Stimulated activated CD4-positive, alpha-beta T cell treated with anti-CD3 and anti-CD28 coated beads, TNF-alpha, amount 100 ng/mL, for 4 hours (primary cell): ENCODE measurements at places on chromosomes 11 and 22.

DNA sequence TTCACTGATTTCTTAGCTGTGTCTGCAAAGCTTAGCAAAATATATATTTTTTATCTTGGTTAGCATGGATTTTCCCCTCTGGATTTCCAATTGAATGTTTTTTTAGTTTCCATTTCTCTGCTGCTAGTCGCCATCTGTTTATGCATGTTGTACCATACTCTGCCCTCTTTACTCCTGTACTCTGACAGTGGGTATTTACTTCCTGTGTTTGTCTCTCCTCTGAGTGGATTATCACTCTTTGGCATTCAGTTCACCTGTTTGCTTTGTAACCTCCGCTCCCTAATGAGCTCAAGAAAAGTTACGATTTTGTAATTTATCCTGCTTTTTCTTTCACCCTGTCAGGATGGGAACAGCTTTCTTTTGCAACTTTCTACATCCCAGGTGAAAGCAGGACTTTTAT is 59.1 kb downstream of the PDHX start:
- no peak for DNase-seq

DNA sequence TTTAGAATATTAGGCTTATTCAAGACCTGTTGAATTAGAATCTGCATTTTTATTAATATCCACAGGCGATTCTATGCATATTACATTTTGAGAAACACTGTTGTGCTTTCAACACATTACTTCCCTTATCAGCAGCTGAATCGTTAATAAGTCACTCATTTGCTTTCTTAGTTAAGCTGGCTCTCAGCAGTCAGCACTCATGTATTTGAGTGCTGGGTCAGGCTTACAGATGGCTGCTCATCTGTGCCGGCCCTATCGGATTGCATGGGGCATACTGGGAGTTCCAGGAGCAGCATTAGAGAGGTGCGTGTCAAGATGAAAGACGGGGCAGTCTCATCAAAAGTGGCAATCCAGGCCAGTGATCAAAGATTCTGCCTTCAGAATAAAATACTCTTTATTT is 10.8 kb upstream of the OR51L1 start:
- DNase-seq = no peak

GRCh38 chr11:78228467-78228866 is 39.7 kb downstream of the USP35 start:
- DNase-seq = no peak

DNA sequence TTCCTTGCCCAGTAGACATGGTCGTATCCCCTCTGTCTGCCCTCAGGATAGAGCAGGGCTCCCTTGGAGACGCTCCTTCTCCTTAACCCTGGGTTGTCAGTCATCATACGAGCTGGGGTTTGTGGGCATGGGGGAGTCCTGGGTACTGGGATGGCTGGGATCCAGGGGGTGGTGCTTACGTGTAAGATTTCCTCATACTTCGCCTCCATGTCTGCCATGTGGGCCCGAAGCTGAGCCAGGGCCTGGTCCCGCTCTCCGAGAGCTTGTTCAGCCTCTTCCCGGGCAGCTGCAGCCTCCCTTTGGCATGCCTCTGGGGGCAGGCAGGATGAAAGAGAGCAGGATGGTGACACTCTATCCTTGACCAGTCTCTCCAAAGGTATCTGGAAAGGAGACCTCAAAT is 5.3 kb downstream of the NHERF4 start:
- no peak for DNase-seq

DNA sequence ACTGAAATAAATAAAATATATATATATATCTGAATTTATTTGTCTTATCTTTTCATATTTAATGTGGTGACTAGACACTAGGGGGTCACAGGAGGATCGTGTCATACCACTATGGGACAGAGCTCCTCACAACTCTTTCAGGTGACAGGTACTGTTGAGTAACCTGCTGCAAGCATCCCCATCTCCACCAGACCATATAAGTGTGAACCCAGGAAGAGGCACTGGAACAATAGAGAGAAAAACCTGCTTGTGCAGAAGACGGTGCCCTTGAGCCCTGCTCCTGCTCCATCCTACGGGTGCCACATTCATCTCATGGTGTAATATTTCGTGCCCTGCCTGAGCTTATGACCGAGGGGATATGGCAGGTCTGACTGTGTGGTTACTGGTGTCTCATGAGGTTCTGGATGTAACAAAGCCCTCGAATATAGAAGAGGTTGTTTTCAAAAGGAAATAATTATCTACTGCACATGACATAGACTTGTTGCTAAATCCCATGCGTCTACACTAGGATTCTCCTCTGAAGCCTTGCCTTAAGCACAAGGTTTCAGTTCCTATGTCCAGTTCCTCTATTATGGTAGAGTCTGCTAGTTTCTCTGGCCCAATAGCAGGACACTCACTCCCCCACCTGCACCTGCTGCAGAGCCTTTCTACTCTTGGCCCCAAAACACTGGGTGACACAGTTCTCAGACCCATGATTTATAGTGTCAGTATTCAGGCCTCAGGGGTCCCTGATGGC is 70.4 kb downstream of the GGTLC2 start:
- no peak for DNase-seq

- no peak for DNase-seq
Measured at GRCh38 chr11:112769584-112769983, 191.6 kb upstream of the NCAM1 start.

- DNase-seq = no peak
Measured at GRCh38 chr22:45585946-45586540, 83.4 kb downstream of the FBLN1 start.

GRCh38 chr22:35357883-35358621 is 22.8 kb upstream of the HMOX1 start:
- DNase-seq = no peak

GRCh38 chr22:28112548-28113043 is 193.5 kb upstream of the PITPNB start:
- no peak for DNase-seq

DNA sequence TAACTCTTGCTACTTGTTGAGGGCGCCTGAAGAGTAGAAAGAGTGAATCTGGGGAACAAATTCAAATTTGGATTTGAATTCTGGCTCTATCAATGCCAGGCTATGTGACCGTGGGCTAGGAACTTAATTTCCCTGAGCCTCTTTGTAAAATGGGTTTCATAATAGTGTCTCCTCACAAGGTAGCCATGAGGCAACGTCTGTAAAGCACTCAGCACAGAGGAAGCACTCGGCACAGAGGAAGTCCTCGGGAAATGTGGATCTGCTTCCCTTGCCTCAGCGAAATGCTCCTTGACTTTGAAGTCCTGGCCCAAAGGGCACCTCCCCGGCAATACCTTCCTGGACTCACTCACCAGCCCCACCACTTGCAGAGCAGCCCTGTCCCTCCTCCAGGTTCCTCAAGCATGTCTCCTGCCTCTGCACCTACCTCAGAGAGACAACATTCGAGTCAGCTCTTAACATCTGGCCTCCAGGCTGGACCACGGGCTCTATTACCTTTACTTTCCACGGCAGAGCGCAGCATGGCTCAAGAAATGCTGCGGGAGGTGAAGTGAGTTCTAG is 17.7 kb downstream of the CD6 start:
- no peak for DNase-seq

DNA sequence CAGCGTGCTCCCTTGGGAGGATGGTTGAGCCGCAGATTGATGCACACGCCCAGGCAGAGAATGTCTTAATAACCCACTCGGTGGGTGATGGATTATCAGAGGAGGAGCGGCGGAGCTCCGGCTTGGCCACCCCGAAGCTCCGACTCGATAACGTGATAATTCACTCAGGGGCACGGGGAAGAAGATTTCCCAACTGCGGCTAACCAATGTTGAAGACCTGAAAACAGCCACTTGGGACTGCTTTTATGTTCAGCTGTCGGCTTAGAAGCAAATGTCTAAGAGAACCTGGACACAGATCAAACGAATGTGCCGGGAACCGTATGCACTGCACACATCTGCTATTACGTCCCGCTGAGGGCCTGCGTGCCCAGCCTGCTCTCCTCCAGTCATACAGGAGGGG is 206.8 kb upstream of the CADM1 start:
- DNase-seq = no peak

GRCh38 chr11:71971680-71972079 is 27.0 kb upstream of the IL18BP start:
- no peak for DNase-seq

DNA sequence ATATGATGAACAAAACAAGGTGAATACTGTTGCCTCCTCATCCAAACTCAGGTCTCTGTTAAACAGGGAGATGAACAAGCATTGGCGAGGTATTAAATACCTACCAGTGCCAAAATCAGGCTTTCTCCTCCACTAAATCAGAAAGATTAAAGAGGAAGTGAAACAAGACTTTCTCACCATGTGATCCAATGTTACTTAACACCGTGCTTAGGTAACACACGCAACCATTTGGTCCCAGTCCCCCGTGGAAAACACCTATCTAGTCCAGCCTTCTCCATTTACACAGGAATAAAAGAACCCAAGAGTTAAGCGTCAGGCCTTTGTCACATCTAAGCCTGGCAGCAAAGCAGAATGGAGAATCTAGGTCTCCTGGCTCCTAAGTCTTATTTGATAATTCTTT is 34.5 kb downstream of the TENM4 start:
- DNase-seq = no peak

DNA sequence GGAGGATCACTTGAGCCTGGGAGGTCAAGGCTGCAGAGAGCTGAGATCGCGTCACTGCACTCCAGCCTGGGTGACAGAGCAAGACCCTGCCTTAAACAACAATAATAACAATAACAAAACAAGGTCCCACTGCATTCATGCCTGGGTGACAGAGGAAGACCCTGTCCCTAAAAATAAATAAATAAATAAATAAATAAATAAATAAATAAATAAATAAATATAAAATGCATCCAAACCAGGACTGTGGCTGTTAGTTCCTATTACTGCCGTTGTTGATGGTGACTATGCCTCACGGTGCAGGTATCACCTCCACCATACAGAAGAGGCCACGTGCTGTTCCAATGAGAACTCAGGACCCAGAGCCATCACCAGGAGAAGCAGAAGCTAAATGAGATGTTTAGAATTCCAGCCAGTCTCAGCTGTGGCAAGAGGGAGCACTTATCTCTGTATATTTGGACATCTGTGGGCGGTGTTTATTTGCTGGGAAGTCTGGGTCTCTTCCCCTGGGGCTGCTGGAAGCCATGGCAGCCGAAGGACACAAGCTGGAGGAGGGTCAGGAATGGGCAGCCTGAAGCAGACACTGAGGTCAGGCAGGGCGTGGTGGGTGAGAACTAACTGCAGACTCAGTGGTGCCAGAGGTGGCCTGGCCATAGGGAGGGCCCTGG is 21.6 kb downstream of the C11orf86 start:
- DNase-seq = no peak

DNA sequence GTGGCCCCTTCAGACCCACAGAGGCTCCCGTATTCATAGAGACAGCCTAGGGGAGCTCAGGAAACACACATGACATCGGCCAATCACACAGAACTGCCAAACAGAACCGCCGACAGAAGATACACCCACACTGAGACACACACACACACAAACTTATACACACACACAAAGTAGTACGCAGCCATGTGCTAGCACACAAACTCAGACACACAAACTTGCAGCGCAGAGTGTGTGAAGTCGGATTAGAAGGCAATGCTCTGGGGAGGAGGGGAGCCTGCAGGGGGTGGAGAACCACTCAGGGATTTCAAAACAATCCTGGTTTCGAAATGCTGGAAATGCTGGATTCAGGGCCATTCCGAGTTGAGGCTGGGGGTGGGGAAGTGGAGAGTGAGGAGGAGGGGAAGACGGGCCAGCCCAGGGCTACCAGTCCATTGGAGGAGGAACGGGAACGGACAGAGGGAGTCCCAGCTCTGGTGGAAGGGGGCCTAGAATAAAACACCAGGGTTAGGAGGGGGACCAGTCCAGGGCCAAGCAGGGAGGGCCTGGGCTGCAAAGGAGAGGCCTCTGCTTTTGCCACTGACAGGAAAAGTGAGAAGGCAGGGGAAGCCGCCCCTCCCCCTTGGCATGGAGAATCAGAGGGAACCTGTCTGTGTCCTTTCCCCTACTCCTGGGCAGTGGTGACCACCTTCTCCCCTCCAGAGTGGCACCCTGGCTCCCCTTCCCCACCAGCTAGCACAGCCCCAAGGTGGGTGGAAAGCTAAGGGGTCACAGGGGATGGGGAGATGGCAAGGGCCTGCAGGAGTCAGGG is 4.4 kb downstream of the BCL9L start:
- no peak for DNase-seq

DNA sequence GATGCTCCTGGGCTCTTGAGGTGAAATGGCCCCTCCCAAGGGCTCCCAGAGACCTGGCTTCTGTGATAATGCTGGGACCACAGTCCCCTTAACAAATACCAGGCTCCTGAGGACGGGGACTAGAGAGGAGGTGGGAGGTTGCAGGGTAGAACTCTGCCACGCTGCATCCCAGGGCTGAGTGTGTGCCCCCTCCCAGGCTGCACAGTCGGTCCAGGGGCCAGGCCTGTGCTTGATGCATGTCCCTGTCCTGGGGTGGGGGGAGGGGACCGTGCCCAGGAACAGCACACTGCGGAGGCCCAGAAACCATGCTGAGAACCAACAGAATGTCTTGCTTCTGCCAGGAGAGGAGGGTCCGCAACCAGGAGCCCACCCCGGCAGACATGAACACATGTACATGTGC is 9.3 kb downstream of the CSF2RB start:
- DNase-seq = no peak

DNA sequence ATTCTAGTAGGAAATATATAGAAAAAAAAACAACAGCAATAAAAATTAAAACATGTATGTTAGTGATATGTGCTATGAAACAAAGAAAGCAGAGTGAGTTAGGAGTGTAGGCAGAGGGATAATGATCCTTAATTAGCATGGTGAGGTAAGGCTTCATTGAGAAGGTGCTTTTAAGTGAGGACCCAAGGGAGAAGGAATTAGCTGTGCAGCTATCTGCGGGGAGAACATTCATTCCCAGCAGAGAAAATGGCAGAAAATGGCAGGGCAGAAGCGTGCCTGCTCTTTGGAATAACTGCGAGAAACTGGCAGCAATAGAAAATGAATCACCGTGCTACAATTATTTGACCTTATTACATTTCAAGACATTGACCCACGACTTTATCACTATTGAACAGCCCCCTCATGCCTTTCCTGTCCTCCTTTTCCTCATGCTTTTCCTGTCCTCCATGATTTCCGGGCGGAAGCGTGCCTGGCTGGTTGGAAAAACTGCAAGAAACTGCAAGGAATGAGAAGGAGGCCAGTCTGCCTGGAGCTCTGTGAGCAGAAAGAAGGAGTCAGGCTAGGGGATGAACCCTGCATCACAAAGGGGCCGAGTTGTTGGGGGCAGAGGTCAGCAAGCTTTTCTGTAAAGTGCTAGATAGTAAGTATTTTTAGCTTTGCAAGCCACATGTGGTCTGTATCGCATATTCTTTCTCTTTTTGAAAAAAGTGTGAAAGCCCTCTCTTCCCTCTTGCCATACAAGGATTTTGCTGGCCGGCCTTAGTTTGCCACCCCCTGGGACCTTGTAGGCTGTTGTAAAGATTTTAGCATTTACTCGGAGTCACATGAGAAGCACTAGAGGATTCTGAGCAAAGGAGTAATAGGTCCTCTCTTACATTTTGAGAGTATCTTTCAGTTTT is 37.1 kb upstream of the SWAP70 start:
- DNase-seq = no peak
